EL (cell line): ENCODE measurements at places on chromosomes 3 and 15.

DNA sequence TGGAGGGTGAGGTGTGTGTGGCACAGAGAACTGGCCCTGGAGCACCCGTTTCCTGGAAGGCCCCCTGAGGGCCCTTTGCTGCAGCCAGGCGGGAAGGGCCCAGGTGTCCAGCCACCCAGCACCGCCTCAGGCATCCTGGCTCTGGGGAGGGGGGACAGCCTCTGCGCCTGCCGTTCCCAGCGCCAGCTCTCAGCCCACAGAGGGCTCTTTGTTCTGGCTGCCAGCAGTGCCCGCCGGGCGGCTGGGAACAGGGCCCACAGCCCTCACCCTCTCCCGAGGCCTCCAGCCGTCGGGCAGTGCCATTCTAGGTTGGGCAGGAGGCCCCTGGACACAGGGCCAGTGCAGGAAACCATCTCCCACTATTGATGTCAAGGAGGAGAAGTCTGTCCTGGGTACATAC, 8.3 kb downstream of the SLC38A3 start:
- DNase-seq, result no peak

DNA sequence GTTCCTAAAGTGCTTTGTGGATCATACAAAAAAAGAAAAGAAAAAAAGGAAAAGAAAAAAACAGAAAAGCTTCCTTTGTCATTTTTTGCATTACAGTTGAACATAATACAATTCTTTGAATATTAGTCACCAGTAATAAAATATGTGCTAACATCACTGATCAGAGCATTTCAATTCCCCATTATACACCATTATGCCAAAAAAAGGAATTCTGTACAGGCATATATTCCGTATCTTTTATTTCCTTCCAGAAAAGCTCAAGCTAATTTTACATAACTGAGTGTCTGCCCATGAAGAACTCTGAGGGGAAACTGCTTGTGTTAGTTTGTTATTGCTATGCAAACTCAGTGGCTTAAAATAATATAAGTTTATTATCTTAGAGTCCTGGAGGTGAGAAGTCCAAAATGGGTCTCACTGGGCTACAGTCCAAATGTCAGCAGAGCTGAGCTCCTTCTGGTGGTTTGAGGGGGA, 377.9 kb downstream of the GAP43 start:
- peak; percentile 46 for DNase-seq

- no peak for DNase-seq
These were observed 14.3 kb downstream of the KLHL6 start for GRCh38 chr3:183541235-183541655.

GRCh38 chr3:179967622-179968021, 69.1 kb downstream of the PEX5L start:
- no peak for DNase-seq

GRCh38 chr3:143326983-143327778, 207.6 kb downstream of the CHST2 start:
- peak; percentile 38 for DNase-seq

GRCh38 chr3:43648957-43649356, 27.1 kb upstream of the ANO10 start:
- no peak for DNase-seq

DNA sequence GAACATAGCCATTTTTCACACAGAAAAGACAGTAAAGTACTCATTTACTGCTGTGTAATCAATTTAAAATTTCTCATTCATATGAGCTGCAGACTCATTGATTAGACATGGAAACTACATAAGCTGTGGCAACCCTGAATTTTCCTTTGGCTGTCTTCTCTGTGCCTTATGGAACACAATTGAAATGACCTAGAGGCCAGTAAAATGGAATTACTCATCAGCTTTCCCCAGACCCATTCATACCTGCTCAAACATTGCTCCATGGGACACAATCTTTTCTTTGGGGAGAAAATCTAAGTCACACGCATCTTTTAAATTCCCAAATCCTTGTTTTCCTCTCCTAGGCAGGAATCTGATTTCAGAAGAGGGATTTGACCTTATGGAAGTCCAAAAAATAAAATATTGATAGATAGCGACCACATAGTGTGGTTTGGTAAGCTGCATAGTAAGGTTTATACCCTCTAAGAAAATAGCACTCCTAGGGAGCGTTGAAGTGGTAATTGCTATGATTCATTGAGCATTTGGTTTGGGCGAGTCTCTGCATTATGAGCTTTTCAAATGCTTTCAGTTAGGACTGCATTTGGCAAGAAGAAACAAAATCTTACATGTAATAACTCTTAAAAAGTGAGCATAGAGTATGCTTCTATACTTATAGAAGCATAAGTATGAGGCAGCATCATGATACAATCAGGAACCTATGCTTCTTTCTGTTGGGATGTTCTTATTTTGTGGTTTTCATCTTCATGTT, 243.4 kb upstream of the GADL1 start:
- no peak for DNase-seq

DNA sequence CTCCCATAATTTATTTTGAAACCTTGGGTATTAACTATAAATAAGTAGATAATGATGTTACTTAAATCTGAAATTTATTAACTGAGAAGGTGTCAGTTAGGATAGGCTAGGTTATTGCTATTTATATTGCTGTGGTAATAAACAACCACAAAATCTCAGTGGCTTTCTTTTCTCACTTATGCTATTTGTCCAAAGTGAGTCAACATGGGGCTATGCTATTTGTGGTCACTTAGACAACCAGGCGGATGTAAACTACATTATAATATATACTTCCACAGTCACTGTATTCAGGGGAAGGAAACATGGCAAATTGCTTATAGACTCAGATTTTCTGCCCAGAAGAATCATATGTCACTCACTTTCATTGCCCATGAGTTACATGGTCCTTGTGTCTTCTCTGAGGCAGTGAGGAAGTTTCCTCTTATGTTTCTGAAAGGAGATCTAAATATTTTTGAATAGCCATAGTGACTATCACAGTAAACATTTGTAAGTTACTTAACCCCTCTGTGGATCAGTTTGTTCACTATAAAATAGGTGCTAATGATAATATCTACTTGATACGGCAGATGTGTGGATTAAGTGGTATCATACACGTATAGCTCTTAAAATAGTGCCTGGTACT, 19.8 kb downstream of the HMG20A start:
- DNase-seq, result peak; percentile 75
